Pulmonary artery endothelial cell (primary cell): ENCODE measurements at places on chromosomes 12 and 14. TPM values are rescaled to one million over a fixed set of nuclear protein-coding genes. Genes with fewer than 3 reads are reported as not detected.

- no peak for DNase-seq
Measured at GRCh38 chr14:55180434-55180833, 11.0 kb downstream of the DLGAP5 start.

DNA sequence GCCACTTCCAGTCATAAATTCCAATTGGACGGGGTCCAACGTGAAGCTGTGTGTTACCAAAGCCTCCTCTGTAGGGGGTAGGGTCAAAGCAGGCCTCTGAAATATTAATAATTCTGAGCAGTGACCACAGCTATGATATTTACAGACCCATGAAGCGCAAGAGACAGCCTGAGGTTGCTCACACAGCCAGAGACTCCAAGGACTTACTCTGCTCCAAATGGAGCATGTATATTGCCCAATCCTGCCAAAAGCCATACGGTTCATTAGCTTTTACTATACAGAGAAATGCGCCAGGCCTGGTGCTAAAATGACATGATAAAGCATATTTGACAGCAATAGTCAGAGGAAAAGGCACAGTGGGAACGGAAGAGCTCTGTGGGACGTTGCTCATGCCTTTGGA, 151.3 kb downstream of the PAH start:
- no peak for DNase-seq

DNA sequence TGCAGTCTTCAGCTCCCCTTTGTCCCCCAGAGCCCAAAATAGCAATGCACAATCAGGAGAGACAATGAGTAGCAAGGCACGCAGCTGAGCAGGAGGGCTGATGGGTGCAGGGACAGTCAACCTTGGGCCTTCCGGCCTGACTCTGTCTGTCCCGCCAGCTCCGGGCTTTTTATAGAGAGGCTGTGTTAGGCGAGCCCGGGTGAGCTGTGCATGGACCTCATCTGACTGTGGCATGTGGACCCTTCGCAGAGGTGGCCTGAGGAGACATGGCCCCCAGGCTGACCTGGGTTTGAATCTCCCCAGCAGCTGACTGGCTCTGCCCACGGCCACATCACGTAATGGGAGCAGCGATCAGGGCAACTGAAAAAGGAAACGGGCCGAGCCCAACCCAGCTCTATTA, 177.9 kb downstream of the TSPAN9 start:
- no peak for DNase-seq

DNA sequence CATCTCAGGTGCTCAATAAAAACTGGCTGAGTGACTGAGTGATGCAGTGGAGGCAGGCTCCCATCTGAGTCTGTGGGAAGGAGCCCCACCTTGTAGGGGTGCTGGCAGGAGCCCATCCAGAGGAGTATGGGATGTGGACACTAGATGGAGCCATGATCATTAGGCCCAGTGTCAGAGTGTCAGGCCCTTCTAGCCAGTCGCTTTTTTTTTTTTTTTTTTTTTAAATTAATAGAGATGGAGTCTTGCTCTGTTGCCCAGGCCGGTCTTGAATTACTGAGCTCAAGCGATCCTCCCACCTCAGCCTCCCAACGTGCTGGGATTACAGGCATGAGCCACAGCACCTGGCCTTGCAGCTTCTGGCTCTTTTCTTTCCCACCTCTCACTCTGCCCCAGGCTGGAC, 11.5 kb downstream of the RITA1 start:
- peak; percentile 61 for DNase-seq

DNA sequence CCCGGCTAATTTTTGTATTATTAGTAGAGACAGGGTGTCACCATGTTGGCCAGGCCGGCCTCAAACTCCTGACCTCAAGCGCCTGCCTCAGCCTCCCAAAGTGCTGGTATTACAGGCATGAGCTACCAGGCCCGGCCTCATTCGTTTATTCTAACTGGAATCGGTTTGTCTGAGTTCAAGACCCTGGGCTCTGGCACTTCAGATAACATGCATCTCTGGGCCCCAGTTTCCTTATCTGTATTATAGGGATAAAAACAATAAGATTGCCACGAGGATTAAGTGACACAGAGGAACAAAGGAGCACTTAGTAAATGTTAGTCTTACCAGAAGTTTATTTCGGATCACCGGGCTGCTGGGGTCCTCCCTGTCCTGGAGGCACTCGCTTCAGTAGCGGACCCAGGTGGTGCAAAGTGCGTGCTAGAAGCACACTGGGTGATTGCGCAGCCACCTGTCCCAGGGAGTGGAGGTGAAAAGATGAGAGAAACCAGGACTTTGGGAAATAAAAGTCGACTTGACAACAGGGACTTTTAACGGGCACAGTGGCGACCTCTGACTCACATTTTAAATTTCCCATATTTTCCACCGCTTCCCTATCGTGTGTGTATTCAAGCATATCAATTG, 37.5 kb downstream of the ACACB start:
- DNase-seq: no peak

- DNase-seq: no peak
Measured at GRCh38 chr14:99209409-99209808, 62.6 kb downstream of the BCL11B start.

- no peak for DNase-seq
Measured at GRCh38 chr14:101789222-101789621, 27.7 kb downstream of the PPP2R5C start.

DNA sequence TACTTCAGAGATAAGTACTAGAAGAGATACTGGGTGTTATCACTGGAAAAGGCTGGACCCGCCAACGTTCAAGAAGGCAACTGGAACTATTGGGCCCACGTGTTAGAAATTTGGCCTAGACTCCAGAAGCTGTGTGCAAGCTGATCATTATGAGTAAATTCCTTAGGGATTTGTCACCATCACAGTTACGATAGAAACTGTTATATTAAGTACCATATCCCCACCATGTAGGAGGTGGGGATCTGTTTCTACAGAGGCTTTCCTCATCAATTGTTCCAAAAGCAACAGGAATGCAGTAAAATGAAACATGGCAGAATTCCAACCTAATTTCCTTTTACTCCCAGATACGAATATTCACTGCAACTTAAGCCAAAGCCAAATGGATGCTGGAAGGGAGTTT, 170.7 kb downstream of the NOVA1 start:
- DNase-seq: peak; percentile 32

DNA sequence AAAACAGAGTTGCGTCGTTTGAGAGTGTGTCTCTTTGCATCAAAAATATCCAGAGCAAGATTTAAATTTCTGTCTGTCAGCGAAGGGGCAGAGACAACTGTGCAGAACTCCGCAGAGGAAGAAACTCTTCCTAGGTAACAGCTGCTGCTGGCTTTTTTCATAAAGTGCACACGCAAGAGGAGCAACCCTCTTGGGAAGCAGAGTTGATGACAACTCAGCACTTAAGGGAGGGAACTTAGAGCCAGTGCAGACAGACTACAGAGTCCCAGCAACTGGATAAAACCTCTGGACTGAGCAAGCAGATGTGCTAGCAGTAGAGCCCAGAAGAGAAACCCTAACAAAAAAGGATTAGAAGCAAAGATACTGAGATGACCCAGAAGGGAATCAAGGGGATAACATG, 337.1 kb downstream of the PCNX1 start:
- DNase-seq: no peak

DNA sequence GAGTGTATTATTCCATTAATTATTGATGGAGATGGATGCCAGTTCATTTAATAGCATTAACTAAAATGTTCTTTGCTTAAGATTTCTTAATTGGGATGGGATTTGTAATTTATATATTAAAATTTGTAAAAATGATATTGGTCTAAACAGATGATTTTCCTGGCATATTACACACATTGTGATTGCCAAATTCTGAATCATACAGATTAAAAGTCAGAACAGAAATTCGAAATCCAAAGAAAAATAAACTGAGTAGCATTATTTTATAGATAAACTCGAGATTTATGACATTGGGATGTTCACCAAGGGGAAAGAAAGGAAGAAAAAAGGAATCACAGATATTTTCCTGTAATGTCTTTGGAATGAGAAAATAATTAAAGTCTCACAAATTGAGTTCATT, 481.1 kb downstream of the CCER1 start:
- DNase-seq: no peak

GRCh38 chr12:68406134-68406576, 74.0 kb upstream of the MDM1 start:
- peak; percentile 90 for DNase-seq

- no peak for DNase-seq
Measured at GRCh38 chr12:127667131-127667685, 599.8 kb upstream of the TMEM132C start.

DNA sequence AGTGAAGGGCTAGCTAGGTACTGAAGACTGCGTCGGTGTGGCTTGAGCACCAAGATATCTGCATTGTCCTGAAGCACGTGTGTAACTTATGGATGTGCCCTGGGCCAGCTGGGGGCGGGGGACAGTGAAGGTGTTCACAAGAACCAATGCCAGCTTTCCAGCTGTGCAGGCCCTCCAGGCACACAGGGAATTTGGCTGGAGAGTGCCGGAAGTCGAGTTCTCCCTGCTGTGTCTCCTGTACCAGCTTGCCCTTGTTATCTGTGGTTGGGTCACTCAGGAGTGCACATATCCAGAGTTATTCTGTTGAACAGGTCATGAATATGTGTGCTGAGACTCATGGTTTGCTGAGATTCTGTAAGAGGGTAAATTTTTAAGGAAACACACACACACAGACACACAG, 75.9 kb upstream of the CRY1 start:
- DNase-seq: no peak

GRCh38 chr12:28457785-28458184, 267.5 kb downstream of the CCDC91 start:
- DNase-seq: no peak

DNA sequence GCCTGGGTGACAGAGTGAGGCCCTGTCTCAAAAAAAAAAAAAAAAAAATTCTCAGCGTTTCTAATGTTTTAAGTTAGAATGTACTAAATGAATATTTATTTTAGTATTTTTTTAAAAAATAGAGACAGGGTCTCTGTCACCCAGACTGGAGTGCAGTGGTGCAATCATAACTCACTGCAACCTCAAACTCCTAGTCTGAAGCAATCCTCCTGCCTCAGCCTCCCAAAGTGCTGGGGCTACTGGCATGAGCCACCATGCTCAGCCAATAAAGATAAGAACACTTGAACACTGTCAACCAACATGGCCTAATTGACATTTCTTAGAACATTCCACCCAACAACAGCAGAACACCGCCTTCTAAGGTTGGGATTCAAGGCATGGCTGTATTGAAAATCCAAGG, 5.1 kb upstream of the DYNC1H1 start:
- no peak for DNase-seq

- no peak for DNase-seq
Measured at GRCh38 chr12:108820707-108821406, 36.5 kb downstream of the SSH1 start.

DNA sequence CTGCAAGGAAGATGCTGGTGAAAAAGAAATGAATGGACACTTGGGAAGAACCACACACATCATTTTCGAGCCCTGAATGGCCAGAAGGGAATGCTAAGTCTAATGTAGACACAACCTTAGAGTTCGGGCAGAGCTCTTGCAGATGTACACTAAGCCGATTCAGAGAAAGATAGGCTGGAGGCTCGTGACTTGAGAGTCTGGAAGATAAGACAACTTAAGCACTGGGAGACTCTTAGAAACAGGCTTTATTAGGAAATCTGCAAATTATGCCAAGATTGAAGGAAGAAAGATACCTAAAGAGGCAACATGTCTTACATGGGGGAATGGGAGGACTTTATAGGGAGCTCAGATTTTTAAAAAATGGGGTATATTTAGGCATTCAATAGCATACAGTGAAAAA, 13.5 kb downstream of the TBPL2 start:
- DNase-seq: no peak

- no peak for DNase-seq
Measured at GRCh38 chr12:98180603-98181002, 334.8 kb upstream of the TMPO start.

DNA sequence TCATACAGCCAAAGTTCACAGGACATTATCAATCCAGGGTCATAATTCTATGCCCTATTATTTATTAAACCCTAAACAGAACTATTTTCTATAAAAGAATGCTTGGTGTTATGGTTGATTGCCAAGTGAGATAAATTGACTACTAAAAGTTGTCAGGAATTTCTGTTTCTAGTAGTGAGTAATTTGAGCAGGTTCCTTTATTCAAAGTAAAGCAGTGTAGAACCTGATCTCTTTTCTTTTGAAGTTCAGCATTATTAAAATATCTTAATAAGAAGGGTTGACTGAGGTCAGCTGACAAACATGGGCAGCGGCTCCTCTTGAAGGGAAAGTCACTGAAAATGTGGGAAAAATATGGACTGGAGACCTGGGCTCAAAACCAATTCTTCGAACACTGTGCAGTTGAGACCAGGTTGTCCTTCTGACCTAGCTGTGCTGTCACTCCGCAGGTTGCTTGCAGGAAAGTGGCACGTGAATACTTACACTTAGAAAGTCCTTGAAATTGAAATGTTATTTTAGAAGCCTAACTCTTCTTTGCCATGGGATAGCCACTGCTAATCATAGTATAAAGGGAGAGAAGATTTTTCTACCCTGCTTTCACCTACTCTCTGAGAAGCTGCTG, 141.0 kb downstream of the RASSF9 start:
- no peak for DNase-seq

GRCh38 chr12:100337727-100338126, 19.1 kb upstream of the SLC17A8 start:
- no peak for DNase-seq

DNA sequence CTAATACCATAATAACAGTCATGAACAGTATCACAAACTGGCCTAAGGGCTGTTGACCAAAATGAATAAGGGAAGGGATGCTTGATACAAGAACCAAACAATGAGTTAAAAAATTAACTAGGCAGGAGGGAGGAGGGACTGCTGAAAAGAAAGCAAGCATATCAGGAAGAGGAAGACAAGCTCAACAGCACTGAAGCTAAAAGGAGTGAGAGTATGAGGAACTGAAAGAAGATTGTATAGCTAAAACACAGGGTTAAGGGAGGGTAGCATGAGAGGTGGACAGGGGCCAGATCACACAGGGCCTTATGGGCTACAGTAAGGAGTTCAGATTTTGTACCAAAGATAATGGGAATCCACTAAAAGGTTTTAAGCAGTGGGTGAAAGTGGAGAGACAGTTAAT, 34.1 kb downstream of the ITGA7 start:
- DNase-seq: no peak

- no peak for DNase-seq
Measured at GRCh38 chr12:67939611-67940010, 49.6 kb upstream of the IFNG-AS1 start.

- DNase-seq: peak; percentile 26
Measured at GRCh38 chr12:30457621-30458289, 237.9 kb downstream of the IPO8 start.

Gene RIMKLB
- 54.4 and 130 TPM in 2 replicates for total RNA-seq

Gene SLC7A8
- total RNA-seq: 0.46 and 0.78 TPM in 2 replicates

Gene EPYC
- not detected in 2 replicates for total RNA-seq

Gene CFAP73
- total RNA-seq: not detected in 2 replicates

Gene PZP
- 0.14 and 0.40 TPM in 2 replicates for total RNA-seq

Gene SERPINA4
- total RNA-seq: not detected in 2 replicates

Gene TXNDC16
- total RNA-seq: 3.2 and 3.4 TPM in 2 replicates

Gene TTC6
- total RNA-seq: under 0.01 TPM in 1 of 2 replicates, not detected in the other

Gene KRT1
- not detected in 2 replicates for total RNA-seq

Gene DCN
- total RNA-seq: 1.4 TPM in 1 of 2 replicates, not detected in the other

Gene SRGAP1
- 1.8 and 2.2 TPM in 2 replicates for total RNA-seq

Gene PIWIL1
- total RNA-seq: not detected in 2 replicates

Gene SYCP3
- under 0.01 and 0.18 TPM in 2 replicates for total RNA-seq
